AG20443 (cell line): ENCODE measurements at places on chromosomes 12 and 14.

DNA sequence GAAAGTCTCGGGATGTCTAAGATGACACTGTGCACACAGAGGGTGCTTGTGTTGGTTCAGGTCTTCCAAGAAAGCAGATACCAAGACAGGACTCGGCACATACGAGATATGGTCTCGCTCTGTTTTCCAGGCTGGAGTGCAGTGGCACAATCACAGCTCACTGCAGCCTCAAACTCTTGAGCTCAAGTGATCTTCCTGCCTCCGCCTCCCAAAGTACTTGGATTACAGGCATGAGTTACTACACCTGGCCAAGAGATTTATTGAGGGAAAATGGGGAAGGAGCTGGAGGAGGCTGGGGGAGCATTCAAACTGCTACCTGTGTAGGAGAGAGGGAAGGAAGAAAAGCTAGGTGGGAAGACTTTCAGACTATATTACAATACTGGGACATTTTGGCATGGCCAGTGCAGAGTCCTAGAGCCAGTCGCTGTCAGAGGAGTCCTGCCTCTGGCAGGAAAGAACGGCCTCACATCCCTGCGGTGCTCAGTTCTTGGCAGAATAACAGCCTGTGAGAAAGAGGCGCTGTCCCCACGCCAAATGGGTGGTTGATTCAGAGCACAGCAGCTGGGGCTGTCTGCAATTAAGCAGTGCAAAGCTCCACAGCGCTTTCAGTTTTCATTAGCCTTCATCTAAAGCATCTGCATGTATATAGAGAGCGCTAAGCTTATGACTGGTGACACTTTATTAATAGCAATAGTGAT is 18.3 kb downstream of the SLC17A8 start:
- DNase-seq, result peak; percentile 88

DNA sequence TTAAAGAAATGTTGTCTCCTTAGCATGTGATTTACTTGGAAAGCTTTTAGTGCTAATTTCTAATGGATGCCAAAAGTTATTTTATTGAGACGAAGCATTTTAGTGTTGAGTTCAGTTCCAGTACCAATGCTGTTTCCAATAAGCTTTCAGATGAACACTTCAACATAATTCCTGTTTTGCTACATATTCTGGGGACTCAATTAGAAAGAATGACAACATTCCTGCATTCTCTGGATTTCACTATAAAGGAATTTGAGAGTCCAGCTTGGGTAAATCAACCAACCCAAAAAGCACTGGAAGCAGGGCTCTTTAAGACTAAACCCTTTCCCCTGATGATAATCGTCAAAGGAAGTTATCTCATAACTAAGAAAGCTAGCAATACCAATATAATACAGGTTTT is 353.0 kb upstream of the TMTC1 start:
- DNase-seq, result no peak

- peak; percentile 76 for DNase-seq
Measured at GRCh38 chr14:51539571-51540037, 112.1 kb upstream of the FRMD6 start.

GRCh38 chr12:15731940-15732339 is 57.2 kb downstream of the EPS8 start:
- DNase-seq, result no peak

DNA sequence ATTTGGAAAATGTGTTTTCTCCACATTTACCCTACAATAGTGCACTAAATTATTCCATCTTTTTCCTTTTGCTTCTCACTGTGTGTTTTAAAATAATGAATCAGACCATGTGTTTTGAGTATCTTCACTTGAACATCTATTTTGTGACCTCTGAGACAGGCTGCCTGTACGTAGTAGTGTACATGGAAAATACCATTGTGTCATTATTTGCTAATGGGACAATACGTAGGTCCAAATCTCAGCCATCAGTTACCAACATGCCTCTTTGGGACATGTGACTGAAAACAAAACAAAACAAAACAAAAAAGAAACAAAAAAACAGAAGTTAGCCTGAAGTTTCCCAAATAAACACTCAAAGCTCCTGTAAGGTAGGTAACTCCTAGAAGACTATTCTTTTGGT is 7.1 kb upstream of the MYF6 start:
- DNase-seq, result no peak

DNA sequence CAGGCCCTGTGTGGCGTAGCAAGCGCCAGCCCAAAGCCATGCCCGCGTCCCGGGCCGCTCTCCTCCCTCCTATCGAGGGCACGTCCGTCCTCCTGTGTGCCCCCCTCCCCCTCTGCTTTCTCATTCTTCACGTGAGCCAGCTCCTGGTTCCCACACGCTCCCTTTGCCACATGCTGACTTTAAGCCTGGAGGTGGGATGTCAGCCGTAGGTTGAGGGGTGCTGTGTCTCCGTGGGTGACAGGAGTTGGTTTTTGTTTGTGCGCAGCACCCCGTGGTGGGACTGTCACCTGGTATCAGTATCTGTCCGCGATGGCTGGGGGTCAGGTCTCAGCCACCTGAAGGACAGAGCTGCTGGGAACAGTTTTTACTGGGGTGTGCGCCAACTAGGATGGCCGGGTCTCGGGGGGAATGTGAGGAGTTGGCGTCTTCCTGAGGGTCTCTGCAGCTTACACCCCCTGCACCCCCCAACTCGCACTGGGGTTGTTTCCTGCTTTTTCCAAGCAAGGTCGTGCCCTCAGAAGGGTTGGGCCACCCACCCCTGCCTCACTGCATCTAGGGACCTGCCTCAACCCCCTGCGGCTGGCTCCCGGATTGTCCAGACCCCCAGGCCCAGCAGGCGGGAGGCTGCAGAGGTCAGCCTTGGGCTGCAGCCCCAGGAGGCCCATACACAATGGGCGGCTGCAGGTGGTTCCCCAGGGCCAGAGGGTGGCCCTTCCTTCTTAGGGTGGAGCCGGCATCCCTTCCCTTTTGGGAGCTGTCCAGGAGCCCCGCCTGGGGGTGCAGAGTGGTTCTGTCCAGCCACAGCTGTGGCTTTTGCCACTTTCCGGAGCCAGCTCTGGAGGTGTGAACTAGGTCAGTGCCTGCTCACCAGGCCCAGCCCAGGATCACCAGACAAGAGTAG is 7.3 kb downstream of the ULK1 start:
- DNase-seq, result no peak
